ENCODE measurements at places on chromosomes 6 and 20.

DNA sequence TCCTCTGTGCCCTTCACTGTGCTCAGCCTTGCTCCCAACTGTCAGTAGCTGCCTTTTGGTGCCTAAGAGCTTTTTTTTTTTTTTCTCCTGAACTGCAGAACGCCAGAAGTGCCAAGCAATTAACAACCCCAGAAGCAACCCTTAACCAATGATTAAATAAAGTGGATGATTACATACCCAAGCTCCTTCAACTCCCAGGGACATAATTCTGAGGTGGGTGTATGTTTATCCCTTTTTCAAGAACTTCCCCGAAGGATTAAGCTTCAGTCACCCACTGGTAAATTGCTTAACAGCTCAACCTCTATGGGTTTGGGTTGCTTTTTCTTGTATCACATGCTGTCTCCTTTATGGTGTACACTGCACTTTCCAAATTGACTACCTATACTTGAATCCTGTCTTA is 41.1 kb downstream of the KLHL31 start:
- DNase-seq: no peak

GRCh38 chr6:45094831-45095230 is 233.3 kb upstream of the RUNX2 start:
- DNase-seq: no peak

DNA sequence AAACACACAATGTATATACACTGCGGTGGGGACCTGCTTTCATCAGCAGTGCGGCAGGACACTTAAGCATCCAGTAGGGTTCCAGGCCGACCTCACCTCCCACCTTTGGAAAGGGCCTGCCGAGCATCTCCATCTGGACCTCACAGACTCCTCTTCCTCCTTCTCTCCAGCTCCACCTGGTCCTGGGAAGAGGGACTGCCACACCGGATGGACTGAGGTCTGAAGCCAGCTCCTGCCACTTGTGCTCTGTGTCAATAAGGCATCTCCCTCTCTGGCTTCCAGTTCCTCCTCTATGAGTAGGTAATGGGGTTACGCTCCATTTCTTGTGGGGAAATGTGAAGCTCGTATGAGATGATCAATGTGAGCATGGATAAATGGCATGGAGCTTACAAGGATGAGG is 19.1 kb upstream of the NNAT start:
- no peak for DNase-seq

DNA sequence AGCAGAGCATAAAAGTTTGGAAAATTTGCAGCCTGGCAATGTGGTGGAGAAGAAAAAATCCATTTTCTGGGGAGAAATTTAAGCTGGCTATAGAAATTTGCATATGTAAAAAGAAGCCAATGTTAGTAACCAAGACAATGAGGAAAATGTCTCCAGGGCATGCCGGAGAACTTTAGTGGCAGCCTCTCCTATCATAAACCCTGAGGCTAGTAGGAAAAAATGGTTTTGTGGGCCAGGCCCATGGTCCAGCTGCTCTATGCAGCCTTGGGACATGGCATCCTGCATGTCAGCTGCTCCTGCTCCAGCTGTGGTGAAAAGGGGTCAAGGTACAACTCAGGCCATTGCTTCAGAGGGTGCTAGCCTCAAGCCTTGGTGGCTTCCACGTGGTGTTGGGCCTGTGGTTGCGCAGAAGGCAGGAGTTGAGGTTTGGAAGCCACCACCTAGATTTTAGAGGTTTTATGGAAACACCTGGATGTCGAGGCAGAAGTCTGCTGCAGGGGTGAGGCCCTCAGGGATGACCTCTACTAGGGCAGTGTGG is 101.8 kb upstream of the SYNCRIP start:
- no peak for DNase-seq

- DNase-seq: peak; percentile 33
Measured at GRCh38 chr6:139080255-139080920, 51.8 kb downstream of the ABRACL start.

- DNase-seq: no peak
Measured at GRCh38 chr6:39208223-39208739, 21.0 kb downstream of the KCNK5 start.

DNA sequence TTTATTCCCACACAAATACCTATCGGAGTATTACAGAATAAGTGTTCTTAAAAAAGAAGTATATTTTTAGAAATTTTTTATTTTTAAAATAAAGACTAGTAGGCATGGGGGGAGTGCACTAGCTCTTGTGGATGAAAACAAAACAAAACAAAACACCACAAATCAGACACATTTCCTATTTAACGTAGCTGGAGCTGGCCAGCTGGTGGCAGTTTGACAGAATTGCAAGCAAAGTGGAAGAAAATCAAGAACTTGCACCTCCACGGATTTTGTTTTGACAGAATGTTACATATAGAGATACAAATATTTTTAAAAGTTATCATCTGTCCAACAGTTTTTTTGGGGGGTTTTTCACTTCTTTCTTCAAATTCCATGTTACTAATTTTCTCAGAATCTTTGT is 63.6 kb upstream of the SNRPB2 start:
- no peak for DNase-seq

DNA sequence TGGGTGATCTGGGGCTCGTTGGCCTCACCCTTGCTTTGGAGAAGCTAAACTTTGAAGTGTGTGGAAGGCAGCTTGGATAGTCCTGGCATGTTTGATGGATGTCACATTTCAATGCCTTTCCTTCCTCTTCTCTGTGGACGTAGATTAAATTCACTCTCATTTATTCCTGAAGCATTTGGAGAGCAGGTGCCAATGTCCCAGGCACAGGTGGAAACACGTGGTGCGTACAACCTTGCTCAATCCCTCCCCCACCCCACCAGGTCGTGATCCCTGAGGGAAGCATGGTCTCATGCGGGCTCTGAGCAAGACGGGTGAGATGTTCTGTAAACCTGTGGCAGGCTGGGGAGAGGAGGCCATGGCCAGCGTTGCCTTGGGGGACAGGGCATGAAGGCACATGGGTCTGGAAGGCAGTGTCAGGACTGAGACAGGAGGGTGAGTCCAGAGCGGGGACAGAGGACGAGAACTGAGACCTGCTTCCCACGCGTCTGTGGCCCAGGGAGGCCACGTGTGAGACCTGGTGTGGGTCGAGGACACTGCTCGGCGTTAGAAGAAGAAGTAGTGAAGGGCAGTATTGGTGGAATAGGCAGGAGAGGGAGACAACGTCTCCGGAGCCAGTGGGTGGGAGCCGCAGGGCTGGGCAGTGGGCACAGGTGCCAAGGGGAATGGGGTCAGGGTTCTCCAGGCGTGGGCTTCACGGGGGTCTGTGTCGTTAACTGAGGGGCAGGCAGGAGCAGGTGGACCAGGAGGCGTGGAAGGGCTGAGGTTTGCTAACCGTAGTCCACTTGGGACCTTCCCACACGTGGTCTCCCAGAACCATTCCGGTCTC is 34.4 kb downstream of the SMOC2 start:
- DNase-seq: no peak

DNA sequence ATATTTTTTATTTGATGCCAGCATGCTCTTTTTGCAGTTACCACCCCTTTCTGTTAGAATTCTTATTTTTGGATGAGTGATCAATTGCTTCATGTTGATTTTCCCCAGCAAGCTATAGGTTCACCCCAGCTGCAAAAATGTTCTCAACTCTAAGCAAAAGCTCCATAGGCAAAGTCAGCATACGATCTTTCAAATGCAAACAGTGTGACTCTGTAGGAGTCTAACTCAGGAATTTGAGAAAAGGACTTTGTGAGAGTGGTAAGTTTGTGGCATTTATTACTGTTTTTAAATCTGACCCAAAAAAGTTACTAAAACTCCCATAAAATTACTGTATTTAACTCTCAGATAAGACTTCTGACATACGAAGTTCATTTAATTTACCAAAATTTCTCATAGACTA is 134.9 kb upstream of the HSF2 start:
- DNase-seq: no peak

DNA sequence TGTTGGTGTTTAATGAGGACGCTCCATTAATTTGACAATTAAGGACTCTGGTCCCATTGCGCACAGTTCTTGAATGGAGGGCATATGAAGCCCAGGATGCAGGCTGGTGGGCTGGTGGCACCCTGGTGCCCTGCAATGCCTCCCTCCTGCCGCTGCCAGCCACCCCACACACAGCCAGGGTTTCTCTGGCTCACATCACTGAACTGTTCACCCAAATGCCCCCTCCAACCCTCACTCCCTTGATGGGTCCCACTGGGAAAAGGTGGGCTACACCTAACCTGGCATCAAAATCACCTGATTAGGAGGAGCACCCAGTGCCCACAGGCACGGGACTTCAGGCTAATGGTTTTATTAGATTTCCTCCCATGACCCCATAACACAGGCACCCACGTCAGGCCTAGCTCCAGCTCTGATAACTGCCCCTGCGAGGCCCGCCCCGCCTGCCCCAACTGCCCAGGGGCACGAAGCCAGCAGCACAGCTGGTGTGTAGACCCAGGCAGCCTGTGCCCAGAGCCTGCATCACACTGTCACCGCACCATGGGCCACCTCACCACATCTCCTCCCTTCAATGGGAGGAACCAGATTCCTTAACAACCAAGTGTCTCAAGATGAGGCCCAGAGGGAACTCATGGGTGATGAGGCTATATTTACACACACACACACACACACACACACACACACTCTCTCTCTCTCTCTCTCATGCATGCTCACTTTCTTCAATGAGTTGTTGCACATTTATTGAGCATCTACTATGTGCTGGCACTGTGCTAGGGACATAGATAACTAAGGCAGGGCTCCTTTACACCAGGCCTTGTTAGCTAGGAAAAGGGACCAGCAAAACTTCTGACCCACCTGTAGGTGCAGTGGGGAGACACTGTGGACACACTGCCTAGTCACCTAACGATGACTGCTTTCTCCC is 107.3 kb downstream of the NOL4L start:
- no peak for DNase-seq

- no peak for DNase-seq
Measured at GRCh38 chr6:135054226-135054568, 425 bp downstream of the HBS1L start.

GRCh38 chr20:45308117-45308778 is at the start of gene MATN4:
Gene MATN4 (minus strand): TSS chr20:45308299. CDS start chr20:45305582, 2,717 bp downstream.
- no peak for DNase-seq

- DNase-seq: no peak
Measured at GRCh38 chr6:53792016-53792415, 2.8 kb upstream of the LRRC1 start.

DNA sequence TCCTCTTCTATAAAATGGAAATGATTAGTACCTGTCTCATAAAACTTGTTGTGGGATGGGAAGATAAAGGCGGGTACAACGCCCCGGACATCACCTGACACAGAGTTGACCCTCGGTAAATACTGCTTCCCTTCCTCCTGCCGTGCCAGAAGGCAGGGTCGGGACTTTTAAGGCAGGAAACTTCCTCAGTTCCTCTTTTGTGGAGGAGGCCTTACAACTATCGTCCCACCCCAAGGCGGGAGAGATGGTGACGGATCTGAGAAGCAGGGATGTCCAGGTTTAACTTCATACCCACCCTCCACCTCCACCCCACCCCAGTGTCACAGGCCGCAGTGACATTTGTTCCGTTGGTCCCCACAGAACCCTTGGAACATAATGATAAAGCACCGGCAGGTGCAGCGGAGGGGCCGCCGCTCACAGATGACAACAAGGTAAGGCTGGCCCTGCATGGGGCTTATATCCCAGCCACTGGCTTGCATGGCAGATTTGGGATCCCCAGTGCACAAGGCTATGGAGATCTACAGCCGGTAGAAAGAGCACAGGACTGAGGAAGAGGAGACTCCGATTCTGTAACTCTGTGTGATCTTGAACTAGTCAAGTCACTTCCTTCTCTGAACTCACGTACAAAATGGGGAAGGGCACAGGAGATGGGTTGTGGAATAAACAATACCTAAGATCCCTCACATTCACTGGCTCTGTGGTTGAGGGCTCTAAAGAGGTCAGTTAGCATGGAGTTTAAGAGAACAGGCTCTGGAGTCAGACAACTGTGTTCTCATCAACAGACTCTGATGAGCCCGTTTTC is 764 bp downstream of the DNTTIP1 start:
- no peak for DNase-seq

DNA sequence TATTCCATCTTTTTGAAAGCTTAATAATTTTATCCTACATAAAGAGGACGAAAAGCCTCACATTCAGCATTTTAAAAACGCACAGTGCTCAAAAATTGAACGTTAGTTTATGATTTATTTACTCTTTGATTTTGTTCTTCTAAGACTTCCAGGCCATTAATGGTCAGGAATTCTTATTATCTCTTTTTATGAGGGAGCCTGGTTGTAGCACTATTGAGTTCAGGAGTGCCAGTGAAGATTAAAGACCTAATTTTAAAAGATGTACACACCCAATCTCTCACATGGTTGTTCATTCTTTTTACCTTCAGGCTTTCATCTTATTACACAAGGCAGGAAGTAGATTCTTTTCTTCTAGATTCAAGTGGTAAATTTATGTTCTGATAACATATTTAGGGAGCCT is 68.6 kb downstream of the HDDC2 start:
- no peak for DNase-seq

DNA sequence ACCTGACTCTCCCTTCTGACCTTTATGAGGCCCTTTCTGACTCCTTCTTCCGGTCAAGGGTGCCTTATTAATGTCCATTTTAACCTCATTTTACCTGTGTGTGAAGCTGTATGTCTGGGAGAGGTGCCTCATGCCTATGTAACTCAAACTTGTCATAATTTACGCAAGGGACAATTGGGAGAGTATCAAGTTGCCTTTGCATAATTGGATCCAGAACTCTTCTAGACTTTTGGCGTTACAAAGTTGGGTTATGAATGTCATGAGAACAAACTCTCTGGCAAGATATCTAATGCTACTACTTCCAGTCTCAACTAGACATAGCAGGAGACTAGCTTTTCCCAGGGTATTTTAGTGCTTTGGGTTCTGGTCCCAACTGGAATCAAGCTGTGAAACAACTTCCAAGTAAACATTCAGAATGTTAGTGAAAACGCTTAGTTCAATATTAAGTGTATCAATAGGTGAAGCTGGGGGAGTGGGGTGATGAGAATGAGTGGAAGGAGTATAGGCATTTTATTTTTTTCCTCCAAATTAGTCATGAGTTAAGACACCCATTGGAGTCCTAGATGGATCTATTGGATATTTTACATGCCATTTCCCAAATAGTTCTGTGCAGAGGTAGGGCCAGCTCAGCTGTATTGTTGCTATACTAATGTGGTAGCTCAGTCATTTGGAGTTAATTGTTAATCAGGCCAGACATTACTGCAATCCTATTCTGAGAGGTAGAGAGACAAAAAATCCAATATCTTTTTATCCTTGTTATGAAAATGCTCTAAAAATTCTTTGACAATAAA is 159.9 kb downstream of the TFAP2B start:
- no peak for DNase-seq

DNA sequence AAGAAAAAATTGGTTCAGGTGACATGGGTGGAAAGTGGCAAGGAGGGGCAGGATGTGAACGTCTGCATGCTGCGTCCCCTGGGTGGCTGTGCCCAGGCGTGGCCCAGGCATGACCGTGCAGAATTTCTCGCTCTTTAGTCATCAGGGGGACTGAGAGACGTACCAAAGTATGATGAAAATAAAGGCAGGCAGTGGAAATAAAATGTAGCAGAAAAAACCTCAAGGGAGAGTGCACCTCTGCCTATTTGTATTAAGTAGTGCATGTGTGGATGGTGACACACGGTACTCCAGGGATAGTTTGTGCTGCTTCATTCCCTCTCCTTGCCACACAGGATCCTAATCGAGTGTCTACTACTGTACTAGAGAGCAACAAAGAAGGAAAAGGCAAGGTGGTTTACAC is 81.1 kb downstream of the ATP9A start:
- peak; percentile 78 for DNase-seq

All from RPMI7951 (cell line).